Myometrial cell (primary cell): ENCODE measurements at places on chromosomes 5 and 9. TPM values are rescaled to one million over a fixed set of nuclear protein-coding genes. Genes with fewer than 3 reads are reported as not detected.

Gene SPINK4
- total RNA-seq: not detected in 2 replicates

Gene ITGA2
- total RNA-seq: 19.0 and 30.1 TPM in 2 replicates

Gene GABRA6
- not detected in 2 replicates for total RNA-seq

Gene NPDC1
- total RNA-seq: 24.2 and 27.3 TPM in 2 replicates

Gene RALGPS1
- total RNA-seq: 1.1 and 2.0 TPM in 2 replicates

Gene FAM78A
- 0.29 and 0.53 TPM in 2 replicates for total RNA-seq

Gene PCDHA7
- 0.71 TPM in 1 of 2 replicates, not detected in the other for total RNA-seq

Gene CER1
- not detected in 2 replicates for total RNA-seq

Gene HTR4
- total RNA-seq: not detected in 2 replicates

Gene KCNV2
- not detected in 2 replicates for total RNA-seq
